ENCODE measurements at places on chromosomes 3 and 15.

GRCh38 chr3:186247821-186248814 is 113.9 kb downstream of the DGKG start:
- H3K36me3 ChIP-seq, result no peaks in the 10 kb centered on the region
- H3K27me3 ChIP-seq, result no peaks in the 10 kb centered on the region
- H3K4me1 ChIP-seq, result no peaks in the 10 kb centered on the region
- no peak overlapping the region for H3K27ac ChIP-seq

DNA sequence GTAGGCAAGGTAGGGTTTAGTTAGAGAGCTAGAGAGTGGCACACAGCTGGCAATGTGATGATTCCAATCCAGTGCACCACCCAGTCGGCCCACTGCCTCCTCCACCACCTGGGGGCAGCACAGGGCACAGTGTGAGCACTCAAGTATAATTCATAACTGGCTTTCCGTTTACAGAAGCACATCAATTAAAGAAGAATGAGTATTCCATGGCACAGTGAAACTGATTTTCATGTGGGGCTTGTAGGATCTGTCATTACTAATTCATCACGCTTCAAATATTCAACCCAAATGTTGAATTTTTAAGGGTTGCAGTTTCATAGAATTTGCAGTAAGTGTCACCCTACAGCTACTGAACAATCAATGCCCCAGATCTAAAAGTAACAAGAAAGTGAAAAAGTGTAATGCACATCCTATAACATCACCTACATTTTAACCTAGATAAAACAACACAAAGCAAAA is 149.9 kb downstream of the IGSF11 start:
- H3K36me3 ChIP-seq, result no peaks in the 10 kb centered on the region
- no peaks in the 10 kb centered on the region for H3K4me1 ChIP-seq
- peak; percentile 84 for DNase-seq
- H3K4me3 ChIP-seq, result no peak overlapping the region
- no peaks in the 10 kb centered on the region for H3K27me3 ChIP-seq

DNA sequence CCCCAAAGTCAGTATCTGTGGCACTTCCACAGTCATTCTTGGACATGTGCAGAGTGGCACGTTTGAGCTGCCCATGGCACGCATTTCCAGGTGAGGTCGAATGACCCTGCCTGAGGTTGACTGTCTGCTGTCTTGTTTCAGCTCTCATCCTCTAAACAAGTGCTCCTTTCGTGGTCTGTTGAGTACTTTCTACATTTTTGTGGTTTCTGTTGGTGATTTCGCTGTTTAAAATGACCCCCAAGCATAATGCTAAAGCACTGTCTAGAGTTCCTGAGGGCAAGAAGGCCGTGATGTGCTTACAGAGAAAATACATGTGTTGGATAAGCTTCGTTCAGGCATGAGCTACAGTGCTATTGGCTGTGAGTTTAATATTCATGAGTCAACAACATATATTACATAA is 40.0 kb upstream of the SAMMSON start:
- no peaks in the 10 kb centered on the region for H3K4me1 ChIP-seq
- H3K36me3 ChIP-seq, result no peaks in the 10 kb centered on the region
- no peak overlapping the region for H3K4me3 ChIP-seq
- no peaks in the 10 kb centered on the region for H3K27me3 ChIP-seq
- DNase-seq, result no peak

DNA sequence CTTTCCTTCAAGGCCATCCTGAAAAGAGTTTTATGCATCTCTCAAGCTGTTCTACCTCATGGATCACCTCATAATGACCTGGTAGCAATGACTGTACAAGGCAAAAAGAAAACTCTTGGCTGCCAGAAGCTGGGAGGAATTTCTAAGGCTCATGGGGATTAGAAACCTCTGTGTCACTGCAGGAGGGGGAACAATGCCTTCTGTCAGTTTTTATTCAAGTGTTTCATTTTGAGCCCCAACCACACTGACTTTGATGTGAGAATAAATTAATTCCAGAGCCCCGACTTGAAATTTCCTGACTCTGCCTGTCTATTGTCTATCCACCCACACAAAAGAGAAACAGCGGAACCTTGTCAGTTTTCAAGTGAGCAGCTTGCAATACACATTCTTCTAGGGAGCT is 58.7 kb upstream of the MRPL3 start:
- no peaks in the 10 kb centered on the region for H3K27me3 ChIP-seq
- H3K36me3 ChIP-seq, result no peaks in the 10 kb centered on the region
- H3K4me1 ChIP-seq, result peaks cover 5% of the 10 kb centered on the region
- no peak overlapping the region for H3K27ac ChIP-seq
- H3K4me3 ChIP-seq, result no peak overlapping the region

- H3K4me3 ChIP-seq, result no peak overlapping the region
- no peaks in the 10 kb centered on the region for H3K36me3 ChIP-seq
- H3K27me3 ChIP-seq, result no peaks in the 10 kb centered on the region
Measured at GRCh38 chr3:151584566-151584965, 123.7 kb upstream of the IGSF10 start.

GRCh38 chr15:98076021-98076816 is 115.7 kb downstream of the ARRDC4 start:
- DNase-seq, result peak; percentile 22
- H3K36me3 ChIP-seq, result no peaks in the 10 kb centered on the region
- no peak overlapping the region for H3K4me3 ChIP-seq
- H3K4me1 ChIP-seq, result peaks cover 19% of the 10 kb centered on the region
- H3K27me3 ChIP-seq, result no peaks in the 10 kb centered on the region
- H3K27ac ChIP-seq, result peak overlapping the region; percentile 80

GRCh38 chr3:194939949-194940770 is 254.5 kb downstream of the FAM43A start:
- H3K4me1 ChIP-seq, result no peaks in the 10 kb centered on the region
- H3K4me3 ChIP-seq, result no peak overlapping the region
- DNase-seq, result no peak
- H3K27ac ChIP-seq, result no peak overlapping the region

- no peaks in the 10 kb centered on the region for H3K27me3 ChIP-seq
- no peak overlapping the region for H3K4me3 ChIP-seq
- H3K27ac ChIP-seq, result no peak overlapping the region
- no peaks in the 10 kb centered on the region for H3K4me1 ChIP-seq
- DNase-seq, result no peak
Measured at GRCh38 chr15:53530761-53531160, 228.7 kb downstream of the WDR72 start.
